GM13976 (cell line): ENCODE measurements at places on chromosomes 3 and 15.

DNA sequence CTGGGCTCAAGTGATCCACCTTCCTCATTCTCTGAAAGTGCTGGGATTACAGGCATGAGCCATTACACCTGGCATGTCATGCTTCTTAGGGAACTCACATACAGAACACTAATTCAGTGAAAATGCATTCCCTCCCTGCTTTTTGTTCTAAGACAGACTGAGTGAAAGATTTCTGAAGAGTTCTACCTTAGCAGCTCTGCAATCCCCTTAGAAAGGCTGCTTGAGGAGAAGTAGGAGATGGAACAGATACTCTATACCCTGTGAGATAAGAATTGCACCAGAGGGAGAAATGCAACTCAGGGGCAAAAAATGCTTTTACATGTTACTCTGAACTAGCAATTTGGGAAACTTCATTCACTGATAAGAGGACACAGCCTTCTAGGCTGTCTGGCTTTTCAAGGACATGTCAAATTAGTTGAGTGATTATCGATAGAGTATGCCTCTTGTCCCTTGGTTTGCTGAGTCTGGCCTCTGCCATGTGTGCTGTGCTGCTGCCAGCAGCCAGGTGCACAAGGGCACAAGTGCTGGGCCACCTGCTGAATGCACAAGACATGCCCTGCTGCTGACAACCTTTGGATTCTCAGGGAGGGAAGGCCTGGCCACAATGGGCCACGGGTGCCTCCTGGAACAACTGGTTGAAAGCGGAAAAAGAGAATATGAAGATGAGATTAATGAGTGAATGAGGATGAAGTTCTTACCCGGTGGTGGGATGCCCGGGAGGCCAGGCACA, 17.8 kb downstream of the UQCC5 start:
- DNase-seq = no peak

- DNase-seq = no peak
Observed at GRCh38 chr3:4786431-4786830, 192.8 kb upstream of the BHLHE40 start.

GRCh38 chr3:195711813-195712534, 8.8 kb upstream of the MUC20 start:
- no peak for DNase-seq

DNA sequence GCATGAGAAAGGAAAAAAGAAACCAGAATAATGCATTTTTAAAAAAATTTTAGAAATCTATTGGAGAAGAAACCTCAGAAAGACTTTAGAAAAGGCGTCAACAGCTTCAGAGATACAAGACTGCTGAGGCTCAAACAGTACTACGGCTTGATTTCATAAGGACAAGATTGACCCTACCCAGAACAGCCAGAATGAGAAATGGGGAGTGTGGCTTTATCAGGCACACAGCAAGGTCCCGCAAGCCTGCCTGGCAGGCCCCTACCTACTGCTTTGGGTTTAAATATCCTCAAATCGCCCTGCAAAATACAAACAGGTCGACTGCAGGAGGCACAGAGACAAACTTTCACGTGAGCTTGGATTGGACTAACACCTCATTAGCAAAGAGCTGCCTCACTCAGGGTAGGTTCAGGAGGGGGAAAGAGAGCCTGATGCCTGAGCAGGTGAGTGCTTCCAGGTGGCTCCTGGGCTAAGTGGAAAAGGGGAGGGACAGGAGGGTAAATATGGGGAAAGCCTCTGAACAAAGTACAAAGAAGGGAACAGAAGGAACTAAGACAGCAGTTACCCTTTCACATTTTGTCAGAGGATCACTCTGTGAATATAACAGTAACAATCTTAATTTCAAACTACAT, 87.5 kb downstream of the RORA start:
- no peak for DNase-seq

DNA sequence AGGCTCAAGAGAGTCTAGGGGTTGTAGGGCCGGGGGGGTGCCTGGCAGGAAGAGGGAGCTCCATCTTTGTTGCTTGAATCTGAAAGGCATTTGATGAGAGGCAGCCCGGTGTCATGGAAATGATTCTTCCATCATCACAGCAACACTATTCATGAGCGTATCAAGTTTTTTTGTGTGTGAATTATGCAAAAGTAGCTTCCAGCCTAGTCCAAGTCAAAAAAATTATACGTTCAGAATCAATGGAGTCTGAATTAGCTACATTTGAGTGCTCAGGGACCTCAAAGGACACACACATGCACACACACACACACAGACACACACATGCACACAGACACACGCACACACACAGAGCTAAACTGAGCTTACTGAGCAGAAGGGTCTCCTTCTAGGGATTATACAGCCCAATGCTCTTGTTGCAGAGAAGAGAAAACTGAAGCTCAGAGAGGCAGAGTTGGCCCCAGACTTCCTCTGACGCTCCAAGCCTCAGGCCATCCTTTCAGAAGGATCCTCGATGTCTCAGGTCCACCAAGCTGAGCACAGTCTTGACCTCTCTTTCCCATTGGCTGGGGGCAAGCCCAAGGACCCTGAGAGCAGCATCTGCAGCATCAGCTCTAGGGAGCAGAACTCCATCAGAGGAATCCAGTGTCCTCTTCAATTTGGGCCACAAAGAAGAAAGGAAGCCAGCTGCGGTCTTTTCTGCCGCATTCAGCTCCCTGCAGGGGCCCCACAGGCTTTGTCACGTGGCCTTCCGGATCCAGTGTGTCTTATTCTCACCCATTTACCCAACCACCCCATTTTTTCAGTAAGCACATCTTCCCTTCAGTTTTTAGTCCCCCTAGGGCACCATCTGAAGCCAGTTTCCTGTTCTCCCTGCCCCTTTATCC, 228.0 kb downstream of the UACA start:
- DNase-seq = peak; percentile 44

DNA sequence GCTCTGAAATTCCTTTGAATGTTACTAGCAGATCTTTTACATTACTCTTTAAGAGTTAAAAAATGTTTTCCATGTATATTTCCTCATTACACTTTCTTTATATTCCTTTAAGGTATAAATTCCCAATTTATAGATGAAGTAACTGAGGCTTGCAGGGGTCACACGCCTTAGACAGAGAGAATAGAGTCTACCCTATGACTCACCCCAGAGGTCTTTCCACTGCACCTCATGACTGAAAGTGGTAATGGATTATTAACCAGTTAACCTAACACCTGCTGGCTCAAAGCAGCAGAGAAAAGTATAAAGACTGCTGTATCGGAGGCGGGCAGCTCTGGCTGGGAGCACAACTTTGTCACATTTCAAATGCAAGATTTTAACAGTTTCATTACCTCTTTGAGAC, 37.7 kb downstream of the LDHAL6B start:
- DNase-seq = peak; percentile 60

- DNase-seq = no peak
Observed at GRCh38 chr15:63872759-63873510, 39.2 kb upstream of the HERC1 start.

- no peak for DNase-seq
Observed at GRCh38 chr3:160554980-160555379, 10.4 kb downstream of the KPNA4 start.

GRCh38 chr3:71724584-71725270, 475 bp downstream of the EIF4E3 start:
- DNase-seq = peak; percentile 69

DNA sequence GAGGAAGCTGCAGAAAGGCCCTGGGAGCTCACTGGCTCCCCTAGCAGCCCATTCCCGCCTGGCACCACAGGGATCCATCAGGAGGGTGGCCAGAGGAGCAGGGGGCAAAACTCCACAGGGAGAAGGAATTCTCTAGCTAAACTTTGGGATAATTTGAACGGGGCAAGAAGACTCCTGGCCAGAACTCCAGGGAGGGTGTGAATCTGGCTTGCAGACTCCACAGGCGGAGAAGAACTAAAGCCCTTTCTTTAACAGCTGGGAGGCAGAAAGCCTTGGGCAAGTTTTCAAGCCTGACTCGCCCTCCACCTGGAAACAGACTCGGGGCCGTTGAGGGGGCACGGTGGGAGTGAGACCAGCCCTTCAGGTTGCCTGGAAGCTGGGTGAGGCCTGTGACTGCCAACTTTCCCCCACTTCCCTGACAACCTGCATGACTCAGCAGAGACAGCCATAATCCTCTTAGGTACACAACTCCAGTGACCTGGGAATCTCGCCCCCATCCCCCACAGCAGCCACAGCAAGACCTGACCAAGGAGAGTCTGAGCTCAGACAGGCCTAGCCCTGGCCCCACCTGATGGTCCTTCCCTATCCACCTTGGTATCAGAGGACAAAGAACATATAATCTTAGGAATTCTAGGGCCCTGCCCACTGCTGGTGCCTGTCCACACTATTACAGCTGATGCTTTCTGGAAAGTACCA, 28.6 kb downstream of the SLC27A2 start:
- DNase-seq = no peak

GRCh38 chr15:101329867-101330380, 34.9 kb upstream of the SNRPA1 start:
- no peak for DNase-seq

- no peak for DNase-seq
Observed at GRCh38 chr15:42608752-42609488, 33.5 kb downstream of the STARD9 start.

DNA sequence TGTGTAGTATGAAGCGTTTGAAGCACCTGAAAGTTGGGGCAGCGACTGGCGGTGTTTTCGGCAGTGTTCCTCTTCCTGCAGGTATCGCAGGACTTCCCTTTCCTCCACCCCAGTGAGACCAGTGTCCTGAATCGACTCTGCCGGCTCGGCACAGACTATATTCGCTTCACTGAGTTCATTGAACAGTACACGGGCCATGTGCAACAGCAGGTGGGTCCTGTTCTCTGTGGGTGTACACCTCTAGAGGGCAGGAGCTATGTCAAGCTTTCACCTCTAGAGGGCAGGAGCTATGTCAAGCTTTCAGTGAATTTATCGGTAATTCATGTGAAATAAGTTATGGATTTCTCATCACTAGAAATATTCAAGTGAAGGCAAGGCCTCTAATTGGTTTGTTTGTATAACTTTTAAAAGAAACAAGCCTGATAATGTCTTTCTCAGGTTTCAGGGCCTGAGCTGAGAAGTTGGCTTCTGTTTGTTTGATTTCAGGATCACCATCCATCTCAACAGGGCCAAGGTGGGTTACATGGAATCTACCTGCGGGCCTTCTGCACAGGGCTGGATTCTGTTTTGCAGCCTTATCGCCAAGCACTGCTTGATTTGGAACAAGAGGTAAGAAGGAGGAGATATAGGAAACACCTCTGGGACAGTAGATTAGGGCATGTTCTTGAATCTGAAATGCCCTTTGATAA, 5.3 kb downstream of the TUBGCP4 start:
- DNase-seq = peak; percentile 67

- no peak for DNase-seq
Observed at GRCh38 chr15:67735896-67736295, 89.4 kb upstream of the SKOR1 start.

DNA sequence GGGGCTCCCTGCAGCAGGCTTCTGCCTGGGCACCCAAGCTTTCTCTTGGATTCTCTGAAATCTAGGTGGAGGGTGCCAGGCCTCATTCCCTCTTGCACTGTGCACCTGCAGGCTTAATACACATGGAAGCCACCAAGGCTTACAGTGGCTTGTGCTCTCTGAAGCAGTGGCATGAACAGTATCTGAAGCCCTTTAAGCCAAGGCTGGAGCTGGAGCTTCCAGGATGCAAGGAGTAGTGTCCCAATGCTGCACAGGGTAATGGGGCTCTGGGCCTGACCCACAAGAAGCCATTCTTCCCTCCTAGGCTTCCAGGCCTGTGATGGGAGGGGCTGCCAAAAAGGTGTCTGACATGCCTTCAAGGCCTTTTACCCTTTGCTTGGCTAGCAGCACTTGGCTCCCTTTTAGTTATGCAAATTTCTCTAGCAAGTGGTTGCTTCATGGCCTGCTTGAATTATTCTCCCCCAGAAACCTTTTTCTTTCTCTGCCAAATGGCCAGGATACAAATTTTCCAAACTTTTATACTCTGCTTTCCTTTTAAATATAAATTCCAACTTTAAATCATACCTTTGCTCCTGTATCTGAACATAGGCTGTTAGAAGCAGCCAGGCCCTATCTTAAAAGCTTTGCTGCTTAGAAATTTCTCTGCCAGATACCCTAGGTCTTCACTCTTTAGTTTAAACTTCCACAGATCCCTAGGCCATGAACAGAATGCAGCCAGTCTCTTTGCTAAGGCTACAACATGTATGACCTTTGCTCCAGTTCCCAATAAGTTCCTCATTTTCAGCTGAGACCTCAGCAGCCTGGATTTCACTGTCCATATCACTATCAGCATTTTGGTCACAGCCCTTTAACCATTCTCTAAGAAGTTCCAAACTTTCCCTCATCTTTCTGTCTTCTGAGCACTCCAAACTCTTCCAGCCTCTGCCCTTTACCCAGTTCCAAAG, 201.1 kb upstream of the LRRFIP2 start:
- no peak for DNase-seq

DNA sequence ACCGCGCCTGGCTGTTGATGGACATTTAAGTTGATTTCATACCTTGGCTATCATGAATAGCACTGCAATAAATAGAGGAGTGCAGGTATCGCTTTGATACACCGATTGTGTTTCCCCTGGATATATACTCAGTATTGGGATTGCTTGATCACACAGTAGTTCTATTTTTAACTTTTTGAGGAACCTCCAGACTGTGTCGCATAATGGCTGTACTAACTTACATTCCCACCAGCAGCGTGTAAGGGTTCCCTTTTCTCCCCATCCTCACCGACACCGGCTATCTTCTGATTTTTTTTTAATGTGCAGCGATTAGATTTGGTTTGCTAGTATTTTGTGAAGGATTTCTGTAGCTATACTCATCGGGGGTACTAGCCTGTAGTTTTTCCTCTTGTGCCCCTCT, 16.0 kb downstream of the RUBCN start:
- no peak for DNase-seq

GRCh38 chr3:130395916-130396315, 50.4 kb downstream of the COL6A5 start:
- DNase-seq = no peak

DNA sequence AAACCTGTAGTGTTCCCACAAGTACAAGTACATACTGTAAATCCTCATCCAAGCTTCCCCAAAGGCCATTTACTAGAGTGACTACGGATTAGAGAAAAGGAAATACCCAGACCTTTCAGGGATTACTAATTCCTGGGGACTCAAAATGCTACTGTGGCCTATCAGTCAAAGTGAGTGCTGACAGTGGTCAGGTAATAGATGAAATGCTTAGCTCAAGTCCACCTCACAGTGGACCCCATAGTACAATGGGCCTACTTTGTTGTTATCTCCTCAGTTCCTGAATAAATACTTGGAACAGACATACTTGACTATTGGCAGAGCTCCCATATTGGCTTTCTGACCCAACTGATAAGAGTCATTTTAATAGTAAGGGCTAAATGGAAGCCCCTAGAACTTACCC, 61.6 kb downstream of the MAP4 start:
- no peak for DNase-seq

- no peak for DNase-seq
Observed at GRCh38 chr3:194584320-194584776, 48.9 kb downstream of the TMEM44 start.

DNA sequence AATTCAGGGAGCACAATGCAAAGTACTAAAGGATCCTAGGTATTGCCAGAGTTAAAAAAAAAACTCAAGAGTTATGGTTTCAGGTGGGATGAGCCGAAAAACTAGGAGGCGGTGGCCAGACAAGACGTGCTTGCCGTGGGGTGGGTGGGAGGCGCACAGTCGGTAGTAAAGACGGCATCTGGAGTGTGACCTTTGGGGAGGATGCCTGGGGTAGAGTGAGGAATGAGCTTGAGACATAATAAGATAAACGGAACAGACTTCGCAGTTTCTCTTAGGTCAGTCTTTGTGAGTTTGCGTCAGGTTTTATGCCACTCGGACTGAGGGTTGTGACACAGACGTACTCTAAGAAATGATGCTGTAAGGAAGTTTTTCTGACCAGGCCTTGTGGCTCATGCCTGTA, 139.6 kb downstream of the LRRK1 start:
- DNase-seq = no peak

GRCh38 chr15:27573805-27574485, 525.2 kb downstream of the OCA2 start:
- no peak for DNase-seq
